NCI-H2081 treated with DMSO at 0.1 percent for 48 hours (cell line): ENCODE measurements at places on chromosomes 5 and 9.

DNA sequence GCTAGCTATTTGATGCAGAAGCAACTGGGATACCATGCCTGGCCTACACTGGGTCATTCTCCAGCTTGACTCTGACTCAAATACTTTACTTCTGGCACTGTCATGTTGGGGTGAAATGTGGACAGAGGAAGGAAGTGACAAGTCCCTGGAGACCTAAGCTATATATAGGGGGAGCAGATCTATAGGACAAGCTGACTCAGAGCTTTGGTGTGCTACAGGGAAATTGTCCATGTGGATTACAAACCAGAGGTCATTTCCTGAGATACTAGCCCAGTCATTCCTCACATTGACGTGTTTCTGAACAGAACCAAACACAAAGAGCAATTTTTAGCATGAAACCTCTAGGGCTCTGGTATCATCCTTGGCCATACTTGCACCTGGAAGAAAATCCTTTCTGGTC lies 531.6 kb upstream of the CLINT1 start:
- DNase-seq = no peak

GRCh38 chr9:72476617-72477437 lies 44.6 kb upstream of the TMC1 start:
- no peak for DNase-seq

GRCh38 chr9:87382900-87383299 lies 114.8 kb upstream of the DAPK1 start:
- DNase-seq = no peak

GRCh38 chr5:152094716-152095115 lies 170.1 kb upstream of the GLRA1 start:
- no peak for DNase-seq

DNA sequence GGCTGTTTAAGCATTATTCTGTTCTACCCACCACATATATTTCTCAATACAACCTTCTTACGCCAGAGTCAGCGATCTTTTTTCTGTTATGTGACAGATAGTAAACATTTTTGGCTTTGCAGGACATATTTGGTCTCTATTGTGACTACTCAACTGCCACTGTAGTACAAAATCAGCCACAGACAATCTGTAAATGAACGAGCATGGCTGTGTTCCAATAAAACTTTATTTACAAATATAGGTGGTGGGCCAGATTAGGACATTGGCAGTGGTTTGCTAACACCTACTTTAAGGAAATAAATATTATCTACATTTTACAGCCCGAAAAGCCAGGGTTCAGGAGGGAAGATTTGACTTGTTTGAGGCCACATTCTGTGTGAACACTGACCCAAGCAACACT lies 40.2 kb upstream of the FBXW11 start:
- DNase-seq = no peak

GRCh38 chr5:166091931-166092330 lies 2199.5 kb upstream of the WWC1 start:
- no peak for DNase-seq

DNA sequence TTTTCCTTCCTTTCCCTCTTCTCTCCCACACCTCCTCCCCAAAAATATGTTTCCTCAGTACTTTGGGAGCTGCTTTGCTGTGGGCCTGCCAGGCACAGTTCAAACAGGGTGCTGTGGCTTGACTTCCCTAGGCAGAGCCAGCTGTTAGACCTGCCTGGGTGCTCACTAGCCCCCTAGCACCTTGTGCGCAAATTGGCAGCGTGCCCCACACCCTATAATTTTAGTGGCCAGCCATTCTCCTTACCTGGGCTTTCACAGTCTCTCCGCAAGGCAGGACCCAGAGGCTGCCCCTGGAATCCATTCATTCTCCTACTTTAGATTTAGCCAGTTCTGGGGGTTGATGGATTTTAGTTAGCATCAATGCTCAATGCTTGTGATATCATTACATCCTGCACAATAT lies 72.3 kb downstream of the ANGPTL2 start:
- no peak for DNase-seq

GRCh38 chr9:127854184-127854806 lies at the start of gene ENG:
Gene ENG (minus strand): TSS chr9:127854658. CDS start chr9:127854355, 303 bp downstream.
- DNase-seq = no peak

- DNase-seq = no peak
Observed at GRCh38 chr5:120345947-120346346, 118.2 kb upstream of the PRR16 start.

- DNase-seq = no peak
Observed at GRCh38 chr5:113295111-113295539, 139.7 kb downstream of the TSSK1B start.

DNA sequence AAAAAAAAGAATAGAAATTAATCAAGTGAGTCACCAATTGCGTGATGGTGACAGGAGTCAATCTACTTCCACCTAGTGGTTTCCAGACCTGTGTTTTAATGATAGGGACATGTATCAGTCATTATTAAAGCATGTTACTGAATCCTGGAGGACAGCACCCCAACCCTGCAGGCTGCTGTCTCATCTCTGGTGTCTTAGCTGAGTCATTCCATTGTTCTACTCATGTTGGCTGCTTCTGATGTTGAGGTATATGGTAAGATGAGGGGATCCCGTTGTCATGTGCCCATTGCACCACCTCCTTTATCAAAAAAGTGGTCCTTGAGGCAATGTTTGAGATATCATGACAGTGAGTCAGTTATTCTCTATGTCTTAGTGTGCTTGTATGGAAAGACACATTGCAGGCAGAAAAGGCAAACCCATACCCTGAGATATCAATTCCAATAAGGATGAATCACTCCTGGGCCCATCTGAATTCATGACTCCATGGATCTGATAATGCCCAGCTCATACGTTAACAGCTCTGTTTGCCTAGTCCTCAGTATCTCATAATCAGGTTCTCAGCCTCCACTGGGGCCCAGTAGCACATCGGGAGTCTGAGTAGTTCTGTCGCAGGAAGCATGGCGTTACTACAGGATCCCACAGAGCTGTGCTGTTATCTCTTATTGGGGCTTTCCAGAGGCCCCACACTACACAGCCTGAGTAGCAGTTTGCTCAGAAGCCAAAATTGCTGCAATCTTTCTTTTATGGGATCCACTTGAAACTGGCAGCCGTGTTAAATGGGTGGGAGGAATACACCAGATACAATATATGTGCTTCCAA lies 31.2 kb downstream of the HMGCS1 start:
- no peak for DNase-seq

GRCh38 chr9:107816561-107817021 lies 327.0 kb upstream of the KLF4 start:
- no peak for DNase-seq

- DNase-seq = no peak
Observed at GRCh38 chr5:141135718-141136266, 786 bp downstream of the PCDHB5 start.

DNA sequence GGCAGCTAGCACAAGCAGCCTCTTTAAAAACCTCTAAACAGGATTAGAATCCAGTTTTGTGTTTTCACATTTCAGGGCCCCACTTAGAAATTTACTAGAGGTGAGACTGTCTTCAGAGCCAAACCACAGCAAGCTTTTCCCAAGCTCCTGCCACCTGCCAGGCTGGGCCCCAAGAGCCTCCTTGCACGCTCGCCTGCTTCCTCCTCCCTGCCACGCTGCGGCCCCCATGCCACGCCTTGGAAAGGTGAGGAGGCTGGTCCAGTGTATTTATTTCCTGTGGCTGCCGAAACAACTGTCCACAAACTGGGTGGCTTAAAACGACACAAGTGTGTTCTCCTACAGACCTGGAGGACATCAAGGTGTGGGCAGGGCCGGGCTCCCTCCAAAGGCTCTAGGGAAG lies 43.4 kb downstream of the NKX2-5 start:
- no peak for DNase-seq

DNA sequence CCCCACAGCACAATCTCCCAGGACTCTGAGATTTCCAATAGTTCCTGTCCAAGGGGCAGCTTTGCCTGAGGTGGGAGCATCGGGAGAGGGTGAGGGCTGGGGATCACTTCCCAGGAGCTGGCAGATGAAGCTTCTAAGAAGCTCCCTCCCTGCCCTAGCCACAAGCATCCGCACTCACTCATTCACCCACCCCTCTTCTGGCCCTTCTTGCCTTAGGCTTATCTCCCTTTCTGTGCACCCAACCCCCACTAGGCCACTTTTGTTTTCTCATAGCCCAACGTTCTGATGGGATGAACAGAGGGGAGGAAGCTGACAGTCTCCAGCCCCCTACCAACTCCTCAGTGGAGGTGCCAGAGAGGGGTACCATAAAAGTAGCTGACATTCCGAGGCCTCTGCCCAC lies 3.7 kb upstream of the PCDH1 start:
- no peak for DNase-seq

- no peak for DNase-seq
Observed at GRCh38 chr5:76305269-76305668, 97.8 kb upstream of the IQGAP2 start.

- no peak for DNase-seq
Observed at GRCh38 chr9:18668944-18669343, 195.0 kb downstream of the ADAMTSL1 start.

GRCh38 chr5:105506692-105507277 lies 1944.2 kb upstream of the NUDT12 start:
- no peak for DNase-seq

DNA sequence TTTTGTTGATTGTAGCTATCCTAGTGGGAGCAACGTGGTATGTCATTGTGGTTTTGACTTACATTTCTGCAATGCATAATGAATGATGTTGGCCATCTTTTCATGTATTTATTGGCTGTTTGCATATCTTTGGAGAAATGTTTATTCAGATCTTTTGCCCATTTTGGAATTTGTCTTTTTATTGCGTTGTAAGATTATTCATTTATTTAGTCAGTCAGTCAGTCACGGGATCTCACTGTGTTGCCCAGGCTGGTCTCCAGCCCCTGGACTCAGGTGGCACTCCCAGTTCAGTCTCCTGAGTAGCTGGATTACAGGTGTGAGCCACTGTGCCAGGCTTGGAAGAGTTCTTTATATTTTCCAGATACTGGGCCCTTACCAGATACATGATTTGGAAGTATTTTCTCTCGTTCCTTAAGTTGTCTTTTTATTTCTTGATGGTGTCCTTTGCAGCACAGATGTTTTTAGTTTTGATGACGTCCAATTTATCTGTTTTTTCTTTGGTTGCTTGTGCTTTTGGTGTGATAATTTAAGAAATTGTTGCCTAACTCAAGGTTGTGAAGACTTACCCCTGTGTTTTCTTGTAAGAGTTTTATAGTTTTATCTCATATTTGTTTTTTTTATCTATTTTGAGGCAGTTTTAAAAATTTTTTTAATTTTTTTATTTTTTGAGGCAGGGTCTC lies 67.1 kb downstream of the EHMT1 start:
- no peak for DNase-seq

- peak; percentile 81 for DNase-seq
Observed at GRCh38 chr5:57450991-57451876, 31.4 kb downstream of the ACTBL2 start.
